ENCODE measurements at places on chromosomes 2 and 18.

DNA sequence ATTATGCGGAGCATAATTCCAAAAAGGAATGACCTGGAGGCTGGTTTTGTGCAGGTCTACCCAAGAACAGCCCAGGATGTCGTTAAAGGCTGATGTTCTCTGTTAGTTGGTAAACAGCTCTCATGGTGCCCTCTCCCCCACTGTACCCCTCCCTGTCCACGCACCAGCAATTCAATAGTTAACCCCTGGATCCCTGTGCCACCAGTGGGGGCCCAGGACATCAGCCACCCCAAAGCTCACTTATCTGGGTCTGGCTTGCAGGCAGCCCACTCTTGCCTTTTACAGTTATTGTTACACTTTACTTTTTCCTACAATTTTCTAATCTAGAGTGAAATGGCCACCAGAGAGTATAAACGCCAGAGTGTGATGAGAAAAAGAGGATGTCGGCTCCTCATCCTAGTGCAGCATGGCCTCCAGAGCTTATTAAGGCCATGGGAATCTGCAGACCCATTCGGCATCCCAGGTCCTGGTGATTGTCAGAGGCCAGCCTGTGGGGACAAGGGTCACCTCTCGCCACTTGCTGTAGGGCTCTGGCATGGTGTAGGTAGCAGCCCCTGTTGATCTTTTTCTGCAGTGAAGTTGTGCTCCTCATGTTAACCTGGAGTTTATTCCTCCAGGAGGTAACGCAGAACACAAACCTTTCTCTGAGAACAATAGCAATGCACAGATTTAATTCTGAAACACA lies 30.3 kb downstream of the TWIST2 start:
- DNase-seq, result no peak

GRCh38 chr2:56021579-56021978 lies 98.0 kb upstream of the EFEMP1 start:
- DNase-seq, result no peak

DNA sequence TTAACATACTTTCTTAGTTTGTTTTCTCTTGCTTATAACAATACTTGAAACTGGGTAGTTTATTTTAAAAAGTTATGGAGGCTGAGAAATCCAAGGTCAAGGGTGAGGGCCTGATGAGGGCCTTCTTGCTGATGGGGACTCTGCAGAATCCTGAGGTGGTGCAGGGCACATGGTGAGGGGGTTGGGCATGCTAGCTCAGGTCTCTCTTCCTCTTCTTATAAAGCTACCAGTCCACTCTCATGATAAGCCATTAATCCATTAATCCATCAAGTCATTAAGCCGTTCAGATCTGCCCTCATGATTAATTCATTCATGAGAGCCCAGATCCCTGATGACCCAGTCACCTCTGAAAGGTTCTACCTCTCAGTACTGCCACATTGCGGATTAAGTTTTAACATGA lies 21.4 kb downstream of the ALMS1 start:
- no peak for DNase-seq

DNA sequence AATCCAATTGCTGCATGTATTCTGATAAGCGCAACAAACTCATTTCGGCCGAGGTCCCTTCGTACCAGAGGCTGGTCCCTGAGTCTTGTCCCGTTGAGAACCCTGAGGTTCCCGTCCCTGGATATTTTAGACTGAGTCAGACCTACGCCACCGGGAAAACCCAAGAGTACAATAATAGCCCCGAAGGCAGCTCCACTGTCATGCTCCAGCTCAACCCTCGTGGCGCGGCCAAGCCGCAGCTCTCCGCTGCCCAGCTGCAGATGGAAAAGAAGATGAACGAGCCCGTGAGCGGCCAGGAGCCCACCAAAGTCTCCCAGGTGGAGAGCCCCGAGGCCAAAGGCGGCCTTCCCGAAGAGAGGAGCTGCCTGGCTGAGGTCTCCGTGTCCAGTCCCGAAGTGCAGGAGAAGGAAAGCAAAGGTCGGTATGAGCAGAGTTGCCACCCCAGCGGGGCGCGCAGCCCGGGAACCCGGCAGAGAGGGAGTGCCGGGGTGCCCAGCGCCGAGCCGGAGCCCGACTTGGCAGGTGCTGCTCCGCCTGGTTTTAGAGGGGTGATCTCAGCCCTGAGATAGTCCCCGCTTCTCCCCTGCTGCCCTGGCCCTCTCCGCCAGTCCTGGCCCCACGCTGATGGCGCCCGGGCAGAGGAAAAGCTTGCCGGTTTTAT lies 714 bp downstream of the HOXD10 start:
- DNase-seq, result no peak

DNA sequence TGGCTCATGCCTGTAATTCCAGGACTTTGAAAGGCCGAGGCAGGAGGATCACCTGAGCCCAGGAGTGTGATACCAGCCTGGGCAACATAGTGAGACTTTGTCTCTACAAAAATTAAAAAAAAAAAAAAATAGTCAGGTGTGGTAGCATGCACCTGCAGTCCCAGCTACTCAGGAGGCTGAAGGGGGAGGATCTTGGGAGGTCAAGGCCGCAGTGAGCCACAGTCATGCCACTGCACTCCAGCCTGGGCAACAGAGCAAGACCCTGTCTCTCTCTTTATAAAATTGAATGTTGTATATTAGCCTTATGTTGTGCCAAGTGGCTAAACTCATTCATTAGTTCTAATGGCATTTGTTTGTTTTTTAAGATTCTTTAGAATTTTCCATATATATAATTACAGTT lies 207.7 kb upstream of the COPS8 start:
- DNase-seq, result no peak

GRCh38 chr18:74326231-74326630 lies 10.6 kb downstream of the C18orf63 start:
- no peak for DNase-seq

Measured in NCI-H446 (cell line).